NCI-H526 (cell line): ENCODE measurements at places on chromosomes 5 and 9.

DNA sequence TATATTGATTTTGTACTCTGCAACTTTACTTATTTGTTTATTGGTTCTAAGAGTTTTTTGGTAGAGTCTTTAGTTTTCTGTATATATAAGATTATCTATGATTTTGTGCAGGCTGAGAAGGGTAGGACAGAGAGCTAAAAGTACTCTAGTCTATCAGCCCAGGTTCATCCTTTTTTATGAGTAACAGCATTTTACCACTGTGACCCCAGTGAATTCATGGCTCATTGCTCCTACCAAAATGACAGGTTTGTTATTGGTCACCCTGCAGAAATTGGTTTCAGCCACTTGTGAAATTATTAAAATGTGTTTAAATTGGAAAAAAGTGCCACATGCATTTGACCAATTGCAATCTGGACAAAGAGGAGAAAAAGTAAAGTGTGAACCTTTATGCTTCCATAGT lies 421.4 kb upstream of the DAB2 start:
- DNase-seq: no peak

GRCh38 chr5:74617202-74617601 lies 23.3 kb downstream of the ENC1 start:
- no peak for DNase-seq

DNA sequence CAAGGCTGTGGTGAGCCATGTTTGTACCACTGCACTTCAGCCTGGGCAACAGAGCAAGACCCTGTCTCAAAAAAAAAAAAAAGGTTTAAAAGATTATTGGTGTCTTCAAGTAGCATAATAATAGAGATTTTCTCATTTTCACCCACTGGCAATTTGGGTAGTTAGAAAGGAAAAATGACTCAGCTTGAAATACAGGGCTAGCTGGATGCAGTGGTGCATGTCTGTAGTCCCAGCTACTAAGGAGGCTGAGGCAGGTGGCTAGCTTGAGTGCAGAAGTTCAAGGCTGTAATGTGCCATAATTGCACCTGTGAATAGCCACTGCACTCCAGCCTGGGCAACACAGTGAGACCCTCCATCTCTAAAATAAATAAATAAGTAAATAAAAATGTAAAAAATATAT lies 111.1 kb downstream of the ARRDC3 start:
- no peak for DNase-seq

- DNase-seq: no peak
Measured at GRCh38 chr5:37198061-37198460, 51.1 kb downstream of the CPLANE1 start.

DNA sequence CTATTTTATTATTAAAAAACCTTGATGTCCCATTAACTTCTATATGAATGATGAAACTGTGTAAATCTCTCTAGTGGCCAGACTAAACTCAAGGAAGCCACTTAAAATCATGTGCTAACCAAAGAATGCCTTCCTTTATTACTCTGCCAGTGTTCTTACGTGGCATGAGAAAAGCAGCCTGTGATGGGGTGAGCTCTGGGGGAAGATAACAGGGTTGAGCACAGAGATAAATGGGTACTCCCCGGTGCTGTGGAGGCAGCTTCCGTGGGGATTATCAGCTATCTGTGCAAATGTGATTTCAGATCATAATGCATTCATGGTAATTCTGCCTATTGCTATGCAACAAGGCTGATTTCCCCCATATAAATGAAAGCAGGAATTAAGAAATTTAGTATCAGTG lies 181.3 kb downstream of the CAVIN4 start:
- DNase-seq: no peak

DNA sequence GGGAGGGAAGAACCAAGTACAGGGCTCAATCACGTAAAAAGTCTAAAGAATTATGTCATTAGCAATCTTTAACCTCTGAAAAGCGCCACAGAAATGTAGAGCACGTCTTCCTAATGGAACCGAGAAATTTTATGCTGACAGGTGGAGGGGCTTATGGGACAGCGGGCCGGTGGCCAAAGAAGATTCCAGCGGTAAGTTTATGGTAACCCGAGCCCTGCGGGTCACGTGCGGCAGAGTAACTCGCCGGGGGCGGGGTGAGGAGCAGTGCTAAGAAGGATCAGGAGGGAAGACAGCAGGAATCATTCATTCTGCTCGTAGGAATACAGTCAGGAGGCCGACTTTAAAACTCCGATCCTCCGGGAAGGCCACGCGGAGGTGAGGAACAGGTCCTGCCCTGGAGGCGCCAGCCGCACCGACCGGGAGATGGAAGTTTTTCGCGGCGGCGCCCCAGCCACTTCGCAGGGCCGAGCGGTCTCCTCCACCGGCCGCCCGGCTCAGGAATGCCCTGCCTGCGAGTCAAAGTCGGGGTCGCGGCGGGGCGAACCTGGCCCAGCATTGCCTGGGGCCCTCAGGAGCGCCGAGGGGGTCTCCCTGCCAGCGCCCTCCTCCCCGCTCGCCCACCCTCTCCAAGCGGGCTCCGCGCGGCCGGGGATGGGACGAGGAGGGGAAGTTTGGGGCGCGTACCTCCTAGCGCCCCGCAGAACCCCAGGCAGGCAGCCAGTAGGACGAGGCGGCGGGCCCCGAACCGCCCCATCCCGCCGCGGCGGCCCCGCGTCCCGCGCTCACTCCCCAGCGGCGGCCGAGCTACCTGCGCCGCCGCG lies 101.8 kb downstream of the ESM1 start:
- DNase-seq: no peak

GRCh38 chr5:675871-676698 lies 17.1 kb downstream of the TPPP start:
- DNase-seq: no peak

DNA sequence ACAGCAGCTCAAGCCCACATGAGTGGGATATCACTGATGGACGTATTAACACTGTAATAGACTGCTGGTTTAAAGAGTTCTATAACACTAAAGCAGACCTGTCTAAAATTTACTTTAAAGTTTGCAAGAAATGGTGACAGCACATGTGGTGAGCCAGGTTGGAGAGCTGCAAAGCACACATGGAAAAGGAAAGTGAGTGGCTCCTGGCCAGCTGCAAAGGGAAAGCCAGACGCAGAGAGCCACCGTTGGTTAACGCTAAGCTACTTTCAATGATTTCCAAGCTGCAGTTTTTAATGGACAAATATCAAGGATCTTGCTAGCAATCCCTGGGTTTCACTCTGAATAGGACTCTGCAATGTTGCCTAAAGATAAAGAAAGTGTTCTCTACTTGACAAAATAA lies 89.9 kb downstream of the CTNND2 start:
- no peak for DNase-seq

GRCh38 chr5:115869256-115869795 lies 27.6 kb downstream of the AP3S1 start:
- no peak for DNase-seq

DNA sequence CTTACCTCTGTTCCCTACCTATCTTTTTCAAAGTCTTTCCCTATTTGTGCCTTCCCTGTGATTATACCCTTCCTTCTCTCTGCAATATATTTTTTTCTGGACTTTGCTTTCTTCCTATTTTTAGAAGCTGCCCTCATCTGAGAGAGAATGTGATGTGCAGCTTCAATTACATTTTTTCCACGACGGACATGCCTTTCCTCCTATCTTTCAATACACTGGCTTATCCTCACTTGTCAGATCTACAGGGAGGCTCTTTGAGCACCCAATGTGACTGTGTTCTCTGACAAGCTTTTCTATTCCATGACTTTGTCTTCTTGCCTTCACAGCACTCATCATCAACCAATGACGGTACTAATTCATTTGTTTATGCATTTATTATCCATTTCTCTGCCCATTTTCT lies 227.9 kb upstream of the CLINT1 start:
- no peak for DNase-seq

DNA sequence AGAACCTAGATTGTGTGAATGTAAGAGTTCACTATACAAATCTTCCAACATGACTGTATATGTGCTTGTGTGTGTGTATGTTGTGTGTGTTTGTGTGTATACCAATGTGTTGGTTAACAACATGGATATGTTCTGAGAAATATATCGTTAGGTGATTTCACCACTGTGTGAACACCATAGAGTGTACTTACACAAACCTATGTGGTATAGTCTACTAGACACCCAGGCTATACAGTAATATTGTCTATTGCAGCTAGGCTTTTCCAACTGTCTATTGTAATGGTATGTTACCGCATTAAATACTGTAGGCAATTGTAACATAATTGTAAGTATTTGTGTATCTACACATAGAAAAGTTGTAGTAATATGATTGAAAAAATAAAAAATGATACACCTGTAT lies 959.2 kb upstream of the SEMA6A start:
- DNase-seq: no peak

GRCh38 chr9:107645464-107645833 lies 155.9 kb upstream of the KLF4 start:
- DNase-seq: no peak

- peak; percentile 11 for DNase-seq
Measured at GRCh38 chr5:148626081-148626613, 28.2 kb downstream of the HTR4 start.
